ENCODE measurements at places on chromosomes 1 and 21. TPM values are rescaled to one million over a fixed set of nuclear protein-coding genes. Genes with fewer than 3 reads are reported as not detected.

TCHHL1 gene
- total RNA-seq = not detected

ATPAF1 gene
- total RNA-seq = 71.0 TPM

TMEM52 gene
- 0.15 TPM for total RNA-seq

S100A3 gene
- 8.6 TPM for total RNA-seq

SAMD11 gene
- 11.1 TPM for total RNA-seq

All from smooth muscle cell of trachea (primary cell).